ENCODE measurements at places on chromosomes 12 and 14.
A peak's percentile ranks its signal among the peaks of the same experiment; 100 is the strongest.

DNA sequence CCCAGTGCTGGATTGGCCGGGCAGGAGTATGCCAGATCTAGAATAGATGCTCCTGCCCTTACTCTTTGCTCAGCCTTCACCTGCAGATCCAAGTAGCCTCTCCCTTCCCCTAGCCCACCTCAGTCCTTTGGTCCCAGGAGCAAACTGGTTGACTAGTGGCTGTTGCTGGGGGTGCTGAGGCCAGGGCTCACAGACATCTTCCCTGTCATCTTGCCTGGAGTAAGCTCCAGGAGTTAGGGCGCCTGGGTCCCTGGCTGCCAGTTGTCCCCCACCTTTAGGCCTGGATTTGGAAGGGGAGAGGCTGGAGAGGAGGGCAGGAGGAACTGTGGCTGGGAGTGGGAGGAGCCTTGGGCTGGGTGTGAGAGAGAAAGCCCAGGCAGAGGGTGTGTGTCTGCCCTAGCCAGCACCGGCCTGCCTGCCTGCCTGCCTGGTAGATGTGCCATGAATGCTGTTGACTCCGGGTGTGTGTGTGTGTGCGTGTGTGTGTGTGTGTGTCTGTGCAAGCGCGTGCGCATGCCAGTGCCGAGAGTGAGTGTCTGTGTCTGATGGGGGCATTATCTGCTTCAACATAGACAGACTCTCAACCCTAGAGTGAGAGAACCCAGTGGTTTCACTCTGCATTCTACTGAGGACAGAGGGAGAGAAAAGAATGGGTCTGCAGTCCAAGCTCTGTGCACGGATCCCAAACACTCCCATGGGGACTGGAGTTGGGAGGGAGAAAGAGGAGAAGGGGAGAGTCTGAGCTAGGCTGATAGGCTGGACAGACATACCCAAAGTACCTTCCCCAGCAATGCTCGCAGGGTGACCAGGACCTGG, 845 bp upstream of the RARG start:
- no peak for DNase-seq

DNA sequence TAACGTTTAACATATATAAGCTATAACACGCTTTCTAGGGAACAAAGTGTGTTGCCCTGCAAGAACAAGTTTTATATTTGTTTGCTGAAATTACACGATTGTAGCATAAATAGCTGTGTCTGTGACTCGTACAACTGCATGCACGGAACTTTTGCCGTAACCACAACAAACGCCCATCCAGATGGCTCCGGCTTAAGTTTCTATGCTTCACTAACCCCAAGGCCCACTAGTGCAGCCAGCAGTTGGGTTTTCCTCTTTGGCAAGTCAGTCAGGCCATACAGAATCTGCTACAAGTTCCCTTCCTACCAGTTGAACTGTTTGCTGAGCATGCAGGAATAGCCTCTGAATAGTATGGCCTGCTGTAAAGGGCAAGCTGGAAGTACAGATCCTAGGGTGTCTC, 12.1 kb downstream of the CSRP2 start:
- DNase-seq = peak; percentile 66

DNA sequence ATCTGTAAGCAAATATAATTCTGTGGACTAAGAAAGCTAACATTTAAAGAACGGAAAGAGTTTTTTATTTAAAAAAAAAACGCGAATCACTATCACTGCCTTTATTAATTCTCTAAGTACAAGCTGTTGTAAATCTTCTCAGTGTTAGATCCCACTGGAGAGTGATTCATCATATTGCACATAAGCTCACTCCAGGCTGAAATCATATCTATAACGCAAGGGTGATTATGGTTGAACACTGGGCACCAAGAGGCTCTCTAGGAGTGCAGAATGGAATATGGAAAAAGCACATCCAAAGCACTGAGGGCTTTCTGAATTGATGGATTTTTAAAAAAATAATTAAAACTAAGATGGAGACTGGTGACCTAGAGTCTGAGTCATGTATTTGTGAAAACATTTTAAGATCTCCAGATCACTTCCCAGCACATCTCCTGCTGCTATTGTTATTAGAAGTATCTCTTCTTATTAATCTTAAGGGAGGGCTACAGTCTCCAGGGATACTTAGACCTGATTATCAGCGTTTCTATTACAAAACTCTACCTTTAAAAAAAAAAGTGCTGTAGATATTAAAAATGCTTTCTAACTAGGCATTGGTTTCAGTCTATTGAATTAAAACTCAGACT, 1106.8 kb downstream of the AACS start:
- DNase-seq = no peak

- DNase-seq = no peak
Measured at GRCh38 chr12:106022568-106023012, 116.2 kb downstream of the NUAK1 start.

- no peak for DNase-seq
Measured at GRCh38 chr12:24630446-24630845, 318.5 kb downstream of the BCAT1 start.

DNA sequence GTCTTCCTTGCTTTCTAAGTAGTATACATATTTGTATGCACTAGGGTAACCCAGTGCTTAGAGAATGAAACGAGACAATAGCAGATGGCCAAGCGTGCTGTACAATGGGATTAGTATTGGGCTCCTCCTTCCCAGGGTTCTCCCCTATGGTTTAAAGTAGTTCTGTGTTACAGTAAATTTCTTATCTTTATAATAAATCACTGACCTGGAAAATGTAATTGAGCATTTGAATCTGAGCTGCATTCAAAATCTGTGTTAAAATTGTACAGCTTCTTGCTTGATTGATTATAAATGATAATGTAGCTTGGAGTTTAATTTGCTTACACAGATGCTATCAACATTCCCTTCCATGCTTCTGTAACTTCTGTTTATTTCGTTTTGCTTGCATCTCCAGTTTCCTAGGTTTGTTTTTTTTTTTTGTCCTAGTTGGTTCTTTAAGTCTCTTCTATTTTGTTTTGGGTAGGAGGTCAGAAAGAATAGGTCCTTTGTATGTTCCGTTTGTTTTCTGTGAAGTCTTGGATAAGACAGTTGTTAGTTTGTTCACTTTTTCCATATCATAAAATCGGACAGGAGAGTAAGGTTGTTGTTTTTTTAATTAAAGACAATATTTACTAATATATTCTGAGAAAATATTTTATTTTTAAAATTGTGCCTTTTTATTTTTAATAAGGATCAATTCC, 171.2 kb downstream of the ERC1 start:
- no peak for DNase-seq

DNA sequence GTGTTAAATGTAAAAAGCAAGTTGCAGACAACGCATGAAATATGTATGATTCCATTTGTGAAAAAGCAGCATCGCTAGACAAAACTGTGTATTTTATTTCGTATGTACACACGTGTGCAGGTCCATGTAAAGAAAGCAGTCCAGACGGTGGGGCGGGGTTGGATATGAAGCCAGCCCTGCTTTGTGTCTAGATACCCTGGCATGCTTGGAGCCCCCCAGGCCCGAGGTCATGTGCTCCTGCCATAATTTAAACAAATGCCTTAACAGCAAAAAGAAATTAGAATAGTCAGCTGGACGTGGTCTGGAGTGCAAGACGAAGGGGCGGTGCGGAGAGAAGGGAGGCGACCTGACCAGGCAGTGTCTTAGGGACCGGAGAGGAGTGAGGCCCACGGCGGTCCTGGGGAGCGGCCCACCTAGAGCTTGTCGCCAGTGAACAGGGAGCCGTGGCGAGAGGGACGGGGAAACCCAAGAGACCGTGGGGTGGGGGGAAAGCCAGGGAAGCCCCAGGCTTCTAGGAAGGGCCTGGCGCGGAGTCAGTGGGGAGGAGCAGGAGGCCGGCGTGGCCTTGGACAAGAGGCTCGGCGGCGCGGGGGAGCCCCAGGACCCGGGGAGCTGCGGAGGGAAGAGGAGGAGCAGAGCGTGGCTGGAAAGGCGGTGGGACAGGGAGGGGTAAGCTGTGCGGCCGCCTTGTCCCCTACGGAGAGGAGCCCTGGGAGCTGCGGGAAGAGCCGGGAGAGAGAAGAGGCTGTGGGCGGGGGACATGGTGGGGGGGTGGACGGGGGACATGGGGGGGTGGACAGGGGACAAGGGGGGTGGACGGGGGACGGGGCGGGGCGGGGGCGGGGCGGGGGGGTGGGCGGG, 118.5 kb upstream of the C14orf180 start:
- DNase-seq = peak; percentile 23

DNA sequence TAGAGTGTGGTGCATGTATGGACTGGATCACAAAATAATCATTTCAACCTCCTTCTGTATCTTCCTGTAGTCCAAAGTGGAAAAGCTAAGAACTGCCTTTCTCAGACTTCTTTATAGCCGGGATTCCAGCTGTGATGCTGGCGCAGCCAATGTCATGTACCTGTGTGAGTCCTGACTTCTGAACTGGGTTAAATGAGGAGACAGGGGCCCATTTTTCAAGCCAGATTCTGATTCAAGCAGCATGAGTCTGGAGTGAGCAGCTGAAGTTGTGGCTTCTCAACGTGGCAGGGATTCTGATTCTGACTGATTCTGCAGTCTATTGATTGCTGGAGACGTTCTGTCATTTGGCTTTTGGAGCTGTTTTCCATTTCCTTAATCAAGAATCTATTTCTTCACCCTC, 111.2 kb downstream of the ST8SIA1 start:
- no peak for DNase-seq

GRCh38 chr14:103141117-103141796, 18.0 kb downstream of the TNFAIP2 start:
- DNase-seq = no peak

- no peak for DNase-seq
Measured at GRCh38 chr14:93943052-93943451, 15.9 kb downstream of the FAM181A start.

DNA sequence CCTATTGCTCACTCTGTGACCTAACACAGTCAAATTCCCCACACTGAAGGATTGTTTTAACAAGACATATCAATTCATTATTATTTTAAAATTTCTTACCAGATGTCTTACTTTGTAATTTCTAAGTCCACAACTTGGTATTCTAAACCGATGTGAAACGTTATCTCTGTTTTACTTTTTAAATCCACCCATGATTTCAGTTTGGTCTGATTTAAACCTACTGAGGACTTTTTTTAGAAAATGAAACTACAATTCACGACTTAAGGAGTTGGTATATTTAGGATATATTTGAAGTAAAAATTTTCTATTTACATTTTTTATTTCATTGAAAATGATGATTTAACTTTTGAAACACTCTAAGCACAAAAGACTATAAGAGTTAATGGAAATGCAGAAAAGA, 35.1 kb upstream of the GRIP1 start:
- no peak for DNase-seq

DNA sequence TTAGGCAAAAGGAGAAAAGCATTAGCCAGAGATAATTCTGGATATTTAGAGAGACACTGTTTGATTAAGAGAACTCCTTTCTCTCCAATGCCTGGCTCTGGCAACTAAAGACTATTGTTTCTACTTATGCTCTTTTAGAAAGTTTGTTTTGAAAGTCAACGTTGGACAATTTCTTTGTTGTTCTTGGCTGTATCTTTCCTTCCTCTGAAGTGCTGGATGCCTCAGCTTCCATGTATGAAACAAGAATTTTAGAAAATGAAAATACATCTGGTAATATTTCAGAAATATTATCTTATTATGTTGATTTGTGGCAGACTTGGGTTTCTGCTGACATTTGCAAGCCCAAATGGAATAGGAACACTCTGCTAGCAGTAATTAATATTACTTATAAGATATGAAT, 382.6 kb downstream of the SNAPC1 start:
- peak; percentile 5 for DNase-seq

DNA sequence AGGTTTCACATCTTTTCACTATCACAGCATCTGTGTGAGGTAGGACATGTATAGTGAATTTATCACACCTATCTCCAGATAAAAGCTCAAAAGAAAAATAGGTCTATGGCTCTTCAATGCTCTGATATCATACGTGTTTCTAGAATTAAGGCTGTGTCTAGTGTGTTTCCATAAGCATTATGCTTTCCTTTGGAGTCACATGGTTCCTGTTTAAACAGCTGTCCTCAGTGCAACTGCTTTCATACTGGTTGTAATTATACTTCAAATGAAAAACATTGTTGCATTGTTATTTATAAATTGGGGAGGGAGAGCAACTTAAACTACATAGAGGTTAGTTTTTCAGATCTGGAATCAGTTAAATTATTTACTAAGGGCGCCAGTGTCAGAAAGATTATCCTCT, 151.6 kb downstream of the SYT1 start:
- DNase-seq = no peak

GRCh38 chr14:49621114-49621881, 699 bp downstream of the MGAT2 start:
- peak; percentile 56 for DNase-seq

DNA sequence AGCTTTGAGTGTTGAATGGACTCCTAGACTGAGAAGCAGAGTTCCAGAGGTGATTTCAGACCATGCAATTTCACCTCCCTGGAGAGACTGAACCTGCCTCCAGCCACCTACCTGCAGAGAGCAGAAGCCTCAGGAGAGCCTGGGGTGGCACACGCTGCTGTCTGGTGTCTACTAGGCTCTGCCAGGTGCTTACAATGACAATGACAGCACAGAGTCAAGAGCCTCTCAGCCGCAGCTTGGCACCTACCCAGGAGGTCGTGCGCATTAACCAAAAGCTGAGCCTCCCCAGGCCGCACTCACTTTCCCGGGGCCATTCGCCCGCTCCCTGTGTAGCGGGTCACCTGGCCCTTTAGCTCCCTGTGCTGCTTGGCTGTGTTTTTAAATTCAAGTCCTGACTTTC, 63.2 kb downstream of the TESC start:
- DNase-seq = no peak

GRCh38 chr12:119008691-119009221, 27.4 kb downstream of the SRRM4 start:
- DNase-seq = peak; percentile 36

DNA sequence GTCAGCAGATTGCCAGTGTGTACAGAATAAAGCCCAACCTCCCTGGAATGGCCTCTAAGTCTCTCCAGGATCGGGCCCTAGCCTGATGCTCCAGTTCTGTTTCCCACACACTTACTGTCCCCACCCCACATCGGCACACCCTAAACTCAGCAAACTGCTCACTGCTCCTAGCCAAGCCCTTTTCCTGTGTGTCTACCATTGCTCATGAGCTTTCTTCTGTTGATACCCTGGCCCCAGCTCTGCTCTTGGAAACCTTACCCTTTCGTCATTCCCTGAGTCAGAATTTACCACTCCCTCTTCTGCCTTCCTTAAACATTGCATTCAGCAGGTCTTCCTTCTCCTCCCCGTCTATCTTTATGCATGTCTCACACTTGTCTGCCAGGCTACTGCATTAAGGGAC, 158.9 kb downstream of the TMX1 start:
- no peak for DNase-seq
